ENCODE measurements at places on chromosomes 6 and 20. TPM values are rescaled to one million over a fixed set of nuclear protein-coding genes. Genes with fewer than 3 reads are reported as not detected.

GRCh38 chr6:46393161-46393939 lies 97.9 kb downstream of the RCAN2 start:
- no peak for DNase-seq
- no peak overlapping the region for H3K27ac ChIP-seq
- no peaks in the 10 kb centered on the region for H3K4me1 ChIP-seq
- H3K4me3 ChIP-seq = no peak overlapping the region
- no peaks in the 10 kb centered on the region for H3K27me3 ChIP-seq

DNA sequence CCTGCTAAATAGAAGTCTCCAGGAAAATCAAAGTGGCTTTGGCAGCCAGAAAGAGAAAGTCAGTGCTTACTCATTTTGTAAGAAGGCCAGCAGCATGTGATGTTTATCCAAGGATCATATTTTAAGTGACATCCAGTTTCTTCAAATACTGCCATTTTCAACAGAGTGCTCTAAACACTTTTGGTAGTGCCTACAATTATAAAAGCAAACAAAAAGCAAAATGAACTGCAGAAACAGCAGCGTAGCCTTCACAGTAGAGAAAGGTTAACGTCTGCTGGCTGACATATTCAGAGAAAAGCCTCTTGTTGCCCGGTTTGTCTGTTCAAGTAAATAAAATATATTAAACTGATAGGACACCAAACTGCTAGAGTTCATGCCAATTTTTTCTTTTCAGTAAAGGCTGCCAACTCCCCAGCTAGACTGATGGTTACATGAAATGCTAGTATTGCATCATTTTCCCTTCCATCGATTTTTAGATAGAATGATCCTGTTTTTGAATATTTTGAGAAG lies 705.7 kb upstream of the SLC35B3 start:
- no peak overlapping the region for H3K4me3 ChIP-seq
- no peaks in the 10 kb centered on the region for H3K27me3 ChIP-seq
- no peak overlapping the region for H3K27ac ChIP-seq
- DNase-seq = peak; percentile 58
- H3K4me1 ChIP-seq = peaks cover 5% of the 10 kb centered on the region

GRCh38 chr20:10177326-10177725 lies 41.3 kb upstream of the SNAP25 start:
- H3K4me1 ChIP-seq = peaks cover 4% of the 10 kb centered on the region
- DNase-seq = peak; percentile 58
- no peaks in the 10 kb centered on the region for H3K36me3 ChIP-seq
- peaks cover 3% of the 10 kb centered on the region for H3K27me3 ChIP-seq
- H3K4me3 ChIP-seq = no peak overlapping the region
- H3K27ac ChIP-seq = no peak overlapping the region

- no peaks in the 10 kb centered on the region for H3K36me3 ChIP-seq
- H3K4me1 ChIP-seq = peaks cover 27% of the 10 kb centered on the region
- no peaks in the 10 kb centered on the region for H3K27me3 ChIP-seq
- peak; percentile 95 for DNase-seq
- H3K27ac ChIP-seq = peak overlapping the region; percentile 59
Measured at GRCh38 chr6:4351520-4352321, 216.3 kb upstream of the ECI2 start.

GRCh38 chr6:125002406-125002741 lies 40.1 kb downstream of the RNF217 start:
- peaks cover 3% of the 10 kb centered on the region for H3K36me3 ChIP-seq
- H3K4me3 ChIP-seq = peak overlapping the region; percentile 22
- no peak for DNase-seq
- H3K27me3 ChIP-seq = no peaks in the 10 kb centered on the region
- H3K4me1 ChIP-seq = peaks cover 7% of the 10 kb centered on the region
- H3K27ac ChIP-seq = peak overlapping the region; percentile 76

The KIF13A gene
- total RNA-seq = 51.8 TPM

The RIMS4 gene
- total RNA-seq = not detected

Measured in IMR-90 (cell line).